A549 treated with AZD2906 at 1 μM for 4 hours (cell line): ENCODE measurements at places on chromosomes 11 and 22. TPM values are rescaled to one million over a fixed set of nuclear protein-coding genes. Genes with fewer than 3 reads are reported as not detected.

Gene KIRREL3
- total RNA-seq, result 9.0 to 11.2 TPM (median 10.4 TPM) in 5 replicates

Gene SAA4
- not detected in 5 replicates for total RNA-seq

Gene SEC14L6
- not detected in 5 replicates for total RNA-seq

Gene ZP1
- total RNA-seq, result 0.09 to 0.69 TPM (median 0.13 TPM) in 5 replicates

Gene C11orf21
- total RNA-seq, result not detected in 5 replicates

Gene GPR83
- 0.08 to 0.11 TPM (median 0.09 TPM) in 5 replicates for total RNA-seq

Gene RBMXL2
- total RNA-seq, result not detected in 5 replicates

Gene OR51E2
- not detected in 5 replicates for total RNA-seq

Gene MCHR1
- not detected in 5 replicates for total RNA-seq

Gene CHORDC1
- total RNA-seq, result 63.3 to 99.3 TPM (median 71.6 TPM) in 5 replicates

Gene ISX
- not detected in 5 replicates for total RNA-seq

Gene KRTAP5-1
- total RNA-seq, result not detected in 5 replicates

Gene OR51B5
- total RNA-seq, result not detected in 5 replicates

Gene C11orf65
- total RNA-seq, result 0.19 to 0.50 TPM (median 0.22 TPM) in 4 of 5 replicates, not detected in the other

Gene ANKK1
- 0.05 to 0.10 TPM (median 0.10 TPM) in 3 of 5 replicates, not detected in the others for total RNA-seq

Gene CCDC116
- 0.06 to 0.07 TPM (median 0.07 TPM) in 3 of 5 replicates, not detected in the others for total RNA-seq

Gene HYLS1
- total RNA-seq, result 10.9 to 12.1 TPM (median 11.9 TPM) in 5 replicates

Gene BLID
- not detected in 5 replicates for total RNA-seq

Gene NECTIN1
- 8.2 to 10.6 TPM (median 9.2 TPM) in 5 replicates for total RNA-seq

Gene CATSPERZ
- 2.2 to 3.2 TPM (median 2.6 TPM) in 5 replicates for total RNA-seq

Gene CHRM1
- total RNA-seq, result 0.03 to 0.08 TPM (median 0.07 TPM) in 4 of 5 replicates, not detected in the other

Gene TRIM49
- 0.03 to 0.15 TPM (median 0.08 TPM) in 4 of 5 replicates, not detected in the other for total RNA-seq

Gene SERPING1
- total RNA-seq, result 0.74 to 1.3 TPM (median 0.90 TPM) in 5 replicates

Gene ARHGEF17
- total RNA-seq, result 9.8 to 14.0 TPM (median 12.1 TPM) in 5 replicates

Gene NDUFS8
- total RNA-seq, result 260 to 390 TPM (median 377 TPM) in 5 replicates

Gene APOL2
- 62.9 to 87.6 TPM (median 65.8 TPM) in 5 replicates for total RNA-seq

Gene OR10A2
- total RNA-seq, result not detected in 5 replicates

Gene SLC22A9
- total RNA-seq, result not detected in 5 replicates

Gene SEC14L2
- total RNA-seq, result 68.1 to 112 TPM (median 83.1 TPM) in 5 replicates

Gene INS
- total RNA-seq, result not detected in 5 replicates

Gene TYR
- not detected in 5 replicates for total RNA-seq

Gene DDI1
- total RNA-seq, result not detected in 5 replicates

Gene OR2D3
- total RNA-seq, result not detected in 5 replicates

Gene RAG2
- not detected in 5 replicates for total RNA-seq

Gene PDE2A
- 1.2 to 2.1 TPM (median 1.9 TPM) in 5 replicates for total RNA-seq

Gene CPSF7
- total RNA-seq, result 66.8 to 77.8 TPM (median 71.6 TPM) in 5 replicates

Gene OR5B21
- total RNA-seq, result not detected in 5 replicates

Gene CD44
- total RNA-seq, result 637 to 985 TPM (median 741 TPM) in 5 replicates

Gene MS4A6A
- not detected in 5 replicates for total RNA-seq
